Cerebellar cortex (tissue), 1 donor: ENCODE measurements at places on chromosomes 4 and X.

- no peak for DNase-seq
These were observed 26.0 kb downstream of the KIT start for GRCh38 chr4:54683616-54684346.

- DNase-seq = no peak
These were observed 10.9 kb downstream of the TMA16 start for GRCh38 chr4:163505374-163505773.

DNA sequence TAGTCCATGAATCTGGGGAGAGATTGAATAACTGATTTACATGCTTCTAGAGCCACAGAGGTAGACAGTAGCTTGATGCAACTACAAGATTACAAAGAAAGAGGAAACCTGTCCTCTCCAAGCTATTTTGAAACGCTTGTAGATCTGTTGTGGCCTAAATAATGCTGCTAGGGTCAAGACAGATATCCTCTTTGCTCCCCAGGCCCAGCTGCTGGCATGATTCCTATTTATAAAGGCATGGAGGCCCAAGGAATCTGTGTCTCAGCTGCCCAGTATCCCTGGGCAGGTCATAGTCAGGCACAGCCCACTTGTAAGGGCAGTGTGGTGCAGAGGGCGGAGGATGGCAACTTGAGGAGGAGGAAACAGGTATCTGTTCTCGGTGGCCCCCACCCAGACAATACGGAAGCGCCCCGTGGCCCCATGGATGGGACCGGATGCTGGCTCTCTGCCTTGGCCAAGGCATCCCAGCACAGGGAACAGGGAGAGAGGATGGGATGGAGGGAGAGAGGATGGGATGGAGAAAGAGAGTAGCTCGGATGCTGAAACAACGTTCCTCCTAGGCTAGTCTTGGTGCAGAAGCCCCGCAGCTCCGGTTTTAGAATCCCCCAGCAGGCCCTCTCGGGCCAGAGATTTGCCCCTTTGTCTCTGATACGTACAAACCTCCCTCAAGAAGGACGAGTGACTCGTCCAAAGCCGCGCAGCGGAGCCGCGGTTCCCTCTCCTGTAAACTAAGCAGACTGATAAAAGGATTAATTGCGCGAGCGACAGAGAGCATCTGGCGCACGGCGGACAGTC, 767 bp upstream of the SMIM20 start:
- DNase-seq = no peak

DNA sequence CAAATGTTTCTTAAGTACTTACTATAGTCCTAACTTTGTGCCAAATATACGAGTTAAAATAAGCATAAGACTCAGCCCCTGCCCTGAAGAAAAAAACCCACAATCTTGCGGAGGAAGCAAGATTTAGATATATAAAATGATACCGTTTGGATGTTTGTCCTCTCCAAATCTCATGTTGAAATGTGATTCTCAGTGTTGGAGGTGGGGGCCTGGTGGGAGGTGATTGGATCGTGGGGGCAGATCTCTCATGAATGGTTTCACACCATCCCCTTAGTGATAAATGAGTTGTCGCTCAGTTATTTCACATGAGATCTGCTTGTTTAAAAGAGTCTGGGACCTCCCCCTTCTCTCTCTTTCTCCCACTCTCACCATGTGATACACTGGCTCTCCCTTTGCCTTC, 28.7 kb downstream of the EFHC2 start:
- DNase-seq = no peak

DNA sequence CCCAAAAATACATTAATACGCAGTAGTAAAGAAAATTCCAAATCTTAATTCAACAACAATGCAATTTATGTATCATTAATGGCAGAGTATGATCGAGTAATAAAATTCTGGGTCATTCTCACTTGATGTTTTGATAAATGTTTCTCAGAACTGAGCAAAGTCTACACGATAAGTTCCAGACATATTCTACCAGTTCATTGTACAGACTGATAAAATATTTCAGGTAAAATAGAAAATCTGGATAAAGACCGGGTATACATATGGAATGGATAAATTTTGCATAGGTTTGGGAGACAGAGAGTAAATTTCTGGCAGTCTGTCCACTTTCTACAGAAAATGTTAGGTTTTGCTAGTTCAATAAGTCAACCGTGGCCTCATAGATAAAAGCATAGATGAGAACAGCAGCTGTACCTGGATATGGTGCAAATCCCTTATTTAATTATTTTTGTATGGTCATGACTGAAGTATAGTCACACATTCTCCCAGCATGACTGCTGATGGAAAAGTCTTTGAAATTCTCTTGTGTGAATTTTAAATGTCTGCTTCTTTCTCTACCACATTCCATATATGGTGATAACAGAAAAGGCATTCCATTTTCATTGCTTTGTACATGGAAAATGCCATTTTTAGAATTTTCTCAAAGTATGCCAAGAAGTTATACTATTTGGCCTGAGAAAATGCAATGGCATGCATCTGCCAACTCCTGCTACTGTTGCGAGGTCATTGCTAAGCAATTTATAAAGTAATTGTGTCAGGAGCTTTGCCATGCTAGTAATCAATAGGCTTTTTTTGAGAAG, 301.9 kb upstream of the ARSJ start:
- DNase-seq = no peak

- DNase-seq = no peak
These were observed 325.2 kb downstream of the CAMK2D start for GRCh38 chr4:113436360-113436759.

DNA sequence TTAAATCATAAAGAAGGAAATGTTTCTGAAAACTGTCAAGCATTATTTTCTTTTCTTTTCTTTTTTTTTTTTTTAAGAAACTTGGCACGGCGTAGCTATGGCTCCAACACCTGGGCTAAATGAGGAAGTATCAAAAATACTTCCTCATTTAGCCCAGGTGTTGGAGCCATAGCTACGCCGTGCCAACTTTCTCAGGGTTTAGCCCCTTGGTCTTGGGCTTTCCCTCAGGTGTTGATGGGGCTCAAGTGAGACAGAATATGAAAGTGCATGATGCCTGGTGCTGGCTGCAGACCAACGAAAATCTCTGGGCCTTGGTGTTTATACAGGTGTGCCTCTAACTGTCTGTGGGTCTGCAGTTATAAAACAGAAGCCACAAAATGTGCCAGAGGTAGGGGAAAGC, 132.7 kb downstream of the ARHGAP24 start:
- no peak for DNase-seq
